Type B pancreatic cell (in vitro differentiated cells): ENCODE measurements at places on chromosomes 16 and 17.

- H3K27me3 ChIP-seq, result no peaks in the 10 kb centered on the region
- H3K4me3 ChIP-seq, result no peak overlapping the region
- H3K27ac ChIP-seq, result peak overlapping the region; percentile 22
- H3K4me1 ChIP-seq, result peaks cover 6% of the 10 kb centered on the region
- no peak for DNase-seq
- H3K36me3 ChIP-seq, result peaks cover 13% of the 10 kb centered on the region
Measured at GRCh38 chr17:75959051-75959838, 18.4 kb upstream of the FBF1 start.

GRCh38 chr17:38981636-38982035, 14.4 kb upstream of the FBXO47 start:
- H3K4me1 ChIP-seq, result peaks cover 6% of the 10 kb centered on the region
- no peak overlapping the region for H3K4me3 ChIP-seq
- no peak for DNase-seq

GRCh38 chr16:57137043-57137442, 44.7 kb downstream of the CPNE2 start:
- H3K27me3 ChIP-seq, result no peaks in the 10 kb centered on the region
- no peak overlapping the region for H3K27ac ChIP-seq
- H3K36me3 ChIP-seq, result peaks cover 7% of the 10 kb centered on the region
- no peak for DNase-seq
- peaks cover 25% of the 10 kb centered on the region for H3K4me1 ChIP-seq
- H3K4me3 ChIP-seq, result no peak overlapping the region

- no peaks in the 10 kb centered on the region for H3K27me3 ChIP-seq
- H3K4me1 ChIP-seq, result peaks cover 20% of the 10 kb centered on the region
- no peak for DNase-seq
- H3K36me3 ChIP-seq, result peaks cover 5% of the 10 kb centered on the region
- H3K27ac ChIP-seq, result no peak overlapping the region
- peak overlapping the region; percentile 0 for H3K4me3 ChIP-seq
Measured at GRCh38 chr17:64658931-64659330, 3.2 kb downstream of the SMURF2 start.

DNA sequence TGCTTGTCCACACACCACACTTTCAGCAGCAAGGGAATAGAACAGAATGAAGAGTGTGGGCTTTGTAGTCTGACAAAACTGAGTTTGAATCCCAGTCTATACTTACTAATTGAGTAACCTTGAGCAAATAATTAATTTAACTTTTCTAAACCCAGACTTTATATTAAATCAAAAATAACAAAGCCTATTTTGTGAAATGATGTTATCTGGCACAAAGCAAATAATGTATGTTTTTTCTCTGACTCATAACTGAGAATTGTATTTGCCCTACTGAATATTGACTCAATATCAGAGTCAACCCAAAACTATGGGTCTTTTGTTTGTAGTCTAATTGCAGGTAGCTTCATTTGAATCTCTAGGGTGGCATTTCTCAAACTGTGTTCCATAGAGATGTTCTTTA, 77.9 kb upstream of the TANC2 start:
- H3K36me3 ChIP-seq, result no peaks in the 10 kb centered on the region
- no peak overlapping the region for H3K27ac ChIP-seq
- no peaks in the 10 kb centered on the region for H3K27me3 ChIP-seq
- H3K4me1 ChIP-seq, result peaks cover 19% of the 10 kb centered on the region

- no peak for DNase-seq
- H3K27ac ChIP-seq, result no peak overlapping the region
- H3K27me3 ChIP-seq, result no peaks in the 10 kb centered on the region
- H3K4me1 ChIP-seq, result peaks cover 19% of the 10 kb centered on the region
- H3K4me3 ChIP-seq, result no peak overlapping the region
Measured at GRCh38 chr16:85187447-85187846, 75.2 kb upstream of the CIBAR2 start.

DNA sequence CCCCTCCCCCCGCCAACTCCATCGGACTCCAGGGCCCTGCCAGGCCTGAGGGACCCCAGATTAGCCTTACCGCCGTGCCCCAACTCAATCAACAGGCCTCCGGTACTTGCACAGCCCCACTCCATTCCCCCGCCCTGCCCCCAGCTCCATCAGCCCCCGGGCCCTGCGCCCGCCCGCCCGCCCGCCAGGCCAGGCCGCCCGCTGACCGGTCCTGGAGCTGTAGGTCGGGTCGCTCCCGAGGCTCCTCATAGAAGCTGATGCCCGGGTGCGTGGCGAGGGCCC, 308 bp downstream of the GTF3C1 start:
- peaks cover 26% of the 10 kb centered on the region for H3K4me1 ChIP-seq
- H3K27me3 ChIP-seq, result no peaks in the 10 kb centered on the region
- H3K27ac ChIP-seq, result peak overlapping the region; percentile 100
- no peak for DNase-seq
- H3K36me3 ChIP-seq, result peaks cover 14% of the 10 kb centered on the region

- no peaks in the 10 kb centered on the region for H3K36me3 ChIP-seq
- H3K4me3 ChIP-seq, result no peak overlapping the region
- H3K27ac ChIP-seq, result no peak overlapping the region
- H3K4me1 ChIP-seq, result no peaks in the 10 kb centered on the region
Measured at GRCh38 chr17:62907961-62908360, 58.1 kb upstream of the TANC2 start.

- no peak overlapping the region for H3K27ac ChIP-seq
- H3K4me1 ChIP-seq, result no peaks in the 10 kb centered on the region
- peaks cover 6% of the 10 kb centered on the region for H3K27me3 ChIP-seq
- H3K4me3 ChIP-seq, result no peak overlapping the region
- H3K36me3 ChIP-seq, result no peaks in the 10 kb centered on the region
Measured at GRCh38 chr17:52419229-52419641, 260.7 kb upstream of the CA10 start.

GRCh38 chr17:79065105-79065670, 9.4 kb upstream of the ENGASE start:
- no peak overlapping the region for H3K27ac ChIP-seq
- H3K36me3 ChIP-seq, result no peaks in the 10 kb centered on the region
- H3K27me3 ChIP-seq, result peaks cover 4% of the 10 kb centered on the region
- H3K4me3 ChIP-seq, result no peak overlapping the region

DNA sequence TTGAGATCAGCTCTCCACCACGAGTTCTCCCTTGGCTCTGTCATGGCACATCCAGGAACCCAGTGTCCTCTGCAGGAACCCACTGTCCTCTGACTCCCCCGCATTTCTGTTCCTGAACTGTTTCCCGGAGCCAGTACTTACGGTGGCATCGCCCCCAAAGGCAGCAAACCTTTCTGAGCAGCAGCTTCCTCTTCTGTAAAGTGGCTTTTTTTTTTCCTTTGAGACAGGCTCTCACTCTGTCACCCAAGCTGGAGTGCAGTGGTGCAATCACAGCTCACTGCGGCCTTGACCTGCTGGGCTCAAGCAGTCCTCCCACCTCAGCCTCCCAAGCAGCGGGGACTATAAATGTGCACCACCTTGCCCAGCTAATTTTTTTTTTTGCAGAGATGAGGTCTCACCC, 32.2 kb downstream of the NAGPA start:
- no peak for DNase-seq
- H3K27me3 ChIP-seq, result peaks cover 7% of the 10 kb centered on the region
- no peak overlapping the region for H3K4me3 ChIP-seq
- H3K4me1 ChIP-seq, result no peaks in the 10 kb centered on the region

DNA sequence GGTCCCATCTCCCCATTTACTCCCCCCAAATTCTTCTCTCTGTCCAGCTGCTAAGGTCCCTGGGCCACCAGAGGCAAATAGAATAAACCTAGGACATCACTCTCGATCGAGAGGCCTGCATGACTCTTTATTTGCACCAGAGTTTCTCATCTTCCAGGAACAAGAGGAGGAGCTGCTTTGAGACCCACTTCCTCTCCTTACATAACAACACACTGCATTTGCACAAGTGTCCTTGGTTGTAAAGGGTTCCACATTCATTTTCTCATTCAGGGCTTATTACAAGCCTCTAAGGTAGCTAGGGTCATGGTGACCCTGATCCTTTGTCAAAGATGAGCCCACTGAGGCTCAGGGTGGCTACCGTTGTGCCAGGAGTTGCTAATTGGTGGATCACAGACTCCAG, 38.1 kb upstream of the RHOT1 start:
- no peaks in the 10 kb centered on the region for H3K36me3 ChIP-seq
- peaks cover 22% of the 10 kb centered on the region for H3K4me1 ChIP-seq
- H3K4me3 ChIP-seq, result no peak overlapping the region
- no peak overlapping the region for H3K27ac ChIP-seq
- DNase-seq, result no peak
- no peaks in the 10 kb centered on the region for H3K27me3 ChIP-seq

DNA sequence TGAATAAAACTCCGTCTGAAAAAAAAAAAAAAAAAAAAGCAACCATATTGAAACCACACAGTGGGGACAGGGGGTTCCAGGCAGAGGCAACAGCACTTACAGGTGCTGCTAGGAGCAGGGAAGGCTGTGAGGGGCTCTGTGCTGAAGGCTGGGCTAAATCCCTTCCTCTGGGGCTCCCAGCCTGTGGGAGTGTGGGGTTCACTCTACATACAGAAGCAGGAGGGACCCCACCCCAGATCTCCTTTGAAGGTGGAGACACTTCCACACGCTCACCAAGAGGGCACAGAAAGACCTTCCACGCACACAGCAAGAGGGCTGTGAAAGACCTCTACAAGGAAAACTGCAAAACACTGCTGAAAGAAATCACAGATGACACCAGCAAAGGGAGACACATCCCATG, 53.9 kb downstream of the USP22 start:
- peaks cover 23% of the 10 kb centered on the region for H3K4me1 ChIP-seq
- H3K27ac ChIP-seq, result no peak overlapping the region
- peaks cover 9% of the 10 kb centered on the region for H3K36me3 ChIP-seq
- DNase-seq, result no peak
- H3K27me3 ChIP-seq, result no peaks in the 10 kb centered on the region

GRCh38 chr16:29806641-29807425, 504 bp downstream of the MAZ start:
- peak overlapping the region; percentile 84 for H3K27ac ChIP-seq
- peak overlapping the region; percentile 86 for H3K4me3 ChIP-seq
- peaks cover 40% of the 10 kb centered on the region for H3K4me1 ChIP-seq
- no peak for DNase-seq
- H3K27me3 ChIP-seq, result no peaks in the 10 kb centered on the region

DNA sequence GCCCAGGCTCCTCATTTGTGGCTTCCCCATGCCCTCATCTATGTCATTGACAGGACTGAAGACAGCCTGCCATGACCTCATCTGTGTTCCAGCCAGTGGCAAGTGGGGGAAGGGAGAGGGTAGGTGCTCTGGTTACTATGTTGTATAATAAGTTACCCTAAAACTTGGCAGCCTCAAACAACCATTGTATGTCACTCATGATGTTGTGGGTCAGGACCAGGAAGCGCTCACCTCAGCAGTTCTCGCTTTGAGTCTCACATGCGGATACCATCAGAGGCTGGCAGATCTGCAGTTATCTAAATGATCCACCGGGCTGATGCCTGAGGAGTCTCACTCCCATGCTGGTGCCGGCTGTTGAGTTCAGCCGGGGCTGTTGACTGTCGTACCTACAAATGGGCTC, 89.0 kb upstream of the TMEM97 start:
- H3K27me3 ChIP-seq, result peaks cover 35% of the 10 kb centered on the region
- peaks cover 13% of the 10 kb centered on the region for H3K4me1 ChIP-seq
- peak overlapping the region; percentile 14 for H3K4me3 ChIP-seq
- no peak for DNase-seq

DNA sequence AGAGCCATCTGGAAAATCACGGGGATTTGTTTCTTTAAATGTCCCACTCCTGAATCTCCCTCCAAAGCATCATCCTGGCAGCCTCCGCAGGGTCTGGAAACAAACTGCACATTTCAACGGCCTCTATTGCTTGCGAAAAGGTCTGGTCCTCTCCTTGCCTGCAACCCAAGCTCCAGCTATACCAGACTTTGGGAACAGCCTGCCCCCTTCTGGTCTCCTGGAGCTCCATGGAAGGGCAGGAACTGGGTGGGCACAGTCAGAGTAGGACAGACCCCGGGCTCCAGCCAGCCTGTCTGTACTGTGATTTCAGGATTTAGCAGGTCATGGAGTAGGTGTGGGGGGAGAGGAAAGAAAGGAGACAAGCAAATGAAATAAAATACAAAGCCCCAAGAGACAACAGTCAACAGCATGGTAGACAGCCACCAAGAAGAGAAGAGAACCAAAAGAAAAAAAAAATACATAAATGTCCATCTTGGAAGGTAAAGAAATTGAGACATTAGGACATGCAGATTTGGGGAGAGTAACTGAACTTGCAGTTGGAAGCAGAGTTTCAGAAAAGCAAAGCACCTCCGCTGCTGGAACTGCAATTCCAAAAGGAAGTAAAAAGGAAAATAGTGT, 2.7 kb downstream of the XYLT1 start:
- H3K36me3 ChIP-seq, result peaks cover 2% of the 10 kb centered on the region
- peaks cover 19% of the 10 kb centered on the region for H3K27me3 ChIP-seq
- no peak overlapping the region for H3K27ac ChIP-seq

GRCh38 chr17:7932483-7932891, 481 bp downstream of the CNTROB start:
- H3K4me3 ChIP-seq, result peak overlapping the region; percentile 100
- no peak for DNase-seq
- peak overlapping the region; percentile 97 for H3K27ac ChIP-seq
- peaks cover 21% of the 10 kb centered on the region for H3K36me3 ChIP-seq

DNA sequence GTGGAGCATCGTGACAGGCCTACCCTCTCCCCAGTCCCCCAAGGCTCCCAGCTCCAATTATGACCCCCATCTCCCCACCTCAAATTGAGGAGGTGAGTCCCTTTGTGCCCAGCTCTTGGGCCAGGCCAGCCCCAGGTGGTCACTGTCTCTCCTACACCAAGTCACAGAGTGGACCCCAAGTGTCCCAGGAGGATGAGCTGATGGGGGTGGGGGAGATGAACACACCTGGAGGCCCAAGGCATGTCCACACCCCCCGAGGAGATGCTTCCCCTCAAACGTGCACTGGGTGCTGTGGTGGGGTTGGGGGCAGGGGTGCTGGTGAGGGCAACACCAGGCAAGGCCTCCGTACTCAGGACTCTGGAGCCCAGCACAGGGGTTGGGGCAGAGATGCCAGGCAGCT, 73.2 kb downstream of the RBFOX3 start:
- no peaks in the 10 kb centered on the region for H3K4me1 ChIP-seq
- peaks cover 16% of the 10 kb centered on the region for H3K27me3 ChIP-seq
- H3K36me3 ChIP-seq, result no peaks in the 10 kb centered on the region
- DNase-seq, result no peak
- H3K4me3 ChIP-seq, result no peak overlapping the region
- no peak overlapping the region for H3K27ac ChIP-seq

- peak overlapping the region; percentile 100 for H3K27ac ChIP-seq
- no peaks in the 10 kb centered on the region for H3K36me3 ChIP-seq
- DNase-seq, result no peak
- no peaks in the 10 kb centered on the region for H3K27me3 ChIP-seq
- H3K4me1 ChIP-seq, result peaks cover 29% of the 10 kb centered on the region
Measured at GRCh38 chr16:81006211-81006812, 373 bp downstream of the CMC2 start.

GRCh38 chr17:55175788-55176427, 88.9 kb upstream of the HLF start:
- peaks cover 7% of the 10 kb centered on the region for H3K36me3 ChIP-seq
- no peaks in the 10 kb centered on the region for H3K27me3 ChIP-seq
- no peak overlapping the region for H3K27ac ChIP-seq
